Astrocyte of the hippocampus (primary cell): ENCODE measurements at places on chromosomes 4 and X.

DNA sequence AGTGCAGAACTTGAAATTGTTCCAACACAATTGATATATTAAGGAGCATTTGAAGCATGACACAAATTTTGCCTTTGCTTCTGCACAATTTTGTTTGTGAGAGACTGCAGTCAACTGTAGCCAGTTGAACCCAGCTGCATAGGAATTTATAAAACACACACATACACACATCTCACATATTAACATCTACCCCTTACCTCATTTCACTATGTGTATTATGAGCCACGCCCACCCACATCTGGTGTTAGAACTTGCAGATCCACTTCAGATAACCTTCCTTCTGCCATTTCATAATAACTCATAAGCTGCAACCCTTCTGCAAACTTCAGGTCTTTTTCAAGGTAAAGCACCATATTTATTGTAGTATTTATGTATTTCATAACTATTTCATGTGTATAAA, 188.1 kb upstream of the WDFY3 start:
- no peak for DNase-seq

DNA sequence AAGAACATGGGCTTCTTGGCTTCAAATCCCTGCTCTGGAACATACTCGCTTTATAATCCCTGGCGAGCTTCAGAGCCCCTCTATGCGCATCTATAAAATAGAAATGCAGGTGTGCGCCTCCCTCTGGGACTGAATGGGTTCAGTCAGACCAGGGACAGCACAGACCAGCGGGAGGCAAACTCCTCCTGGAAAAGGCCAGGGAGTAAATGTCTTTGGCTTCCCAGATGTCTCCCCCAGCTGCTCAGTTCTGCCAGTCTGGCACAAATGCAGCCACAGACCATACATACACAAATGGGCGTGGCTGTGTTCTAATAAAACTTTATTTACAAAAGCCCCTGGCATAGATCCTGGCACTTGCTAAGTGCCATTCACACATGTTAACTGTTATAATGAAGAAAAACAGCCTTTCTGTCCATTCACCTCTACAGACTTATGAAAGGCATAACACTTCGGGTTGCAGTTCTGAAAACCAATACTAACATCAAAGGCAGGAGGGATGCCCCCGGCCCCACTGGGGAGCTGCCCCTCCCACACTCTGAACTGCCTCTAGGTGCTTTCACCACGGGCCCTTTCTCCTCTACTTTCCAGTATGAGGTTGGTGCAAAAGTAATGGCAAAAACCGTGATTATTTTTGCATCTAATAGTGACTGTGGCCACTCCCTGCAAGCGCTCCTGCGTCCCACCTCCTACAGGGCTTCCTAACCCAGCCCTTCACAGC, 4.6 kb downstream of the JAKMIP1 start:
- no peak for DNase-seq

GRCh38 chrX:87661761-87662160, 144.2 kb downstream of the KLHL4 start:
- DNase-seq, result no peak

- no peak for DNase-seq
Observed at GRCh38 chr4:41006141-41006540, 208.2 kb downstream of the APBB2 start.

GRCh38 chr4:8412288-8412687, 28.2 kb downstream of the ACOX3 start:
- no peak for DNase-seq

GRCh38 chr4:101527188-101527587, 179.9 kb upstream of the PPP3CA start:
- DNase-seq, result no peak

- DNase-seq, result no peak
Observed at GRCh38 chr4:123599061-123599919, 202.7 kb downstream of the SPRY1 start.

DNA sequence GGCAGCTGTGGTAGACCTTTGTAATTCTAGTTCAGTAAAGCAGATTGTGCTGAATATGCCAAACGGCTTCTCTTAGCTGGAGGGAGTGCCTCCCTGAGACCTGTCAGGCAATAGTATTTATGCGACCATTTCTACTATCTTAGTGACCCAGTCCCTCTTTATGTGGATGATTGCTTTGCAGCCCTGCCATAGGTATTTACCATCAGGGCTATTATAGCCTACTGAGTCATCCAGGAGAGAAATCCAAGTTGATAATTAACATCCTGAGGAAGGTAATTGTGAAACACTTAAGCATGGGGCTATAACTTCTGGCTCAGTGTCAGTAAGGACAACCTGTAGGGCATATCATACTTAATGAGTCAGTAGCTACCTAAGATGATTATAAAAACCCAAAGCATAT, 103.9 kb upstream of the MAOA start:
- no peak for DNase-seq

- DNase-seq, result no peak
Observed at GRCh38 chrX:116213262-116213661, 42.7 kb downstream of the AGTR2 start.

GRCh38 chr4:185201977-185202962, 1.5 kb downstream of the CFAP97 start:
- peak; percentile 22 for DNase-seq

DNA sequence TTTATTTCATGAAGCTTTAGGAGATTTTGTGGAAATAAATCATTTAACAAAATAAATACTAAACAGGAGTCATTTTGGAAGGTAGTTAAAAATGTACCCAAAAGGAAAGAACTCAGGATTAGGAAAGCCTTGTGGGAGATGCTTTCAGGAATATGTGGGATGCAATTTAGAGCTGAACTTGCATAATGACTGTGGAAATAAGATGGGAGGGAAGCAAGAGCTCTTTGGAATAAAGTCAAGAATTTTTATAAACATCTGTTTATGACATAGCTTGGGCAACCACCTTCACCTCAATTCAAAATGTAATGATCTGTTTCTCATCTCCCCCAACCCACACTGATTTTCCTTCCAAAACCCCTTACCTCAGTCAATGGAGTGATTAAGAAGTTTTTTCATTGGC, 623.8 kb downstream of the FAT4 start:
- DNase-seq, result no peak

GRCh38 chr4:185893500-185893899, 81.5 kb upstream of the SORBS2 start:
- no peak for DNase-seq

- DNase-seq, result no peak
Observed at GRCh38 chr4:121510341-121510874, 129.6 kb upstream of the QRFPR start.

DNA sequence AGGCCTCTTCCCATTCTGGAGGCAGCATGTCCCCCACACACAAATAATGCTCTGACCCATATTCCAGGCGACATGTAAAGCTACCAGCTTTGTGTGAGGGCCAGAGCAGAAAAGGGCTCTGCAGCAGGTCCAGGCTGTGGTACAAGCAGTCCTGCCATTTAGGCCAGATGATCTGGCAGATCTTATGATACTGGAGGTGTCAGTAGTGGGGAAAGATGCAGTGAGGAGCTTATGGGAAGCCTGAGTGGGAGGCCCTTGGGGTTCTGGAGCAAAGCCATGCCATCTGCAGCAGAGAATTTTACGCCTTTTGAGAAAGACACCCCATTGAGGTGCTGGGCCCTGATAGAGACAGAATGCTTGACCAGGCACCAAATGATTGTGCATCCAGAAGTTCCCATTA, 7.7 kb downstream of the SYN1 start:
- DNase-seq, result no peak

DNA sequence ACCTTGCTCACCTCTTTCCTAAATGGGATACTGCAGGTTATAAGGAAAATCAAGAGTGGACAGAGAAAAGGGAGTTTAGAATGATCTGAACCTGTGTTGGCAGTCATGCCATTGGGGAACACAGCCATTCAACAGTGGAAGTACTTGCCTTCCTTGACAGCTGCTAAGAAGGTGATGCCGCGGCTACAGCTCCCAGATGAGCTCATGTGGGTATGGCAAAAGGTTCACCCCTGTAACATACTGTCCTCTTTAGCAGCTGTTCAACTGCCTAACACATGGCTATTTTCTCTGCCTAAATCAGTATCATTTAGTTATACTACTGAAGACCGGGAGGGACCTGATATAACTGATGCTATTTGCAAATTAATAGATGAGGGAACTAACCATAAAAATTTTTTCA, 76.8 kb downstream of the DCHS2 start:
- DNase-seq, result no peak

GRCh38 chr4:108783665-108784463, 21.0 kb upstream of the ETNPPL start:
- DNase-seq, result peak; percentile 13

GRCh38 chrX:53072418-53073114, 9.6 kb upstream of the TSPYL2 start:
- DNase-seq, result no peak

DNA sequence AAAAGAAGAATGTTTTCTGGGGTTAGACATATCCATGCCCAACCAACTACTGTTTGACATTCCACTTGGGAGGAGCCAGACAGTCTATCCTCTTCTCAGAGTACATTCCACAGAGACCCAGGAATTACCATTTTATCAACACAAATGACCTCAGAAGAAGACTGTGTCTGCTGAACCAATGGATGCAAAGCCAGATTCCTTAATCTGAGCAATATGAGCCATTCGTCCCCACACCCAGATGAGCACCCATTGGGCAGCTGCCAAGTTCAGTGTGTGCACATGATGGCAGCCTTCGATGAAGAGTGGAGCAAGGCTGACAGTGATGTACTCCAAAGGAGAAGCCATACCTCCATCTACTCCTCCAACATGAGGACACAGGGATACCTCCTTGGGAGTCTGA, 111.3 kb downstream of the ZNF674 start:
- peak; percentile 33 for DNase-seq

- peak; percentile 7 for DNase-seq
Observed at GRCh38 chrX:8783097-8783713, 18.0 kb downstream of the FAM9A start.

- no peak for DNase-seq
Observed at GRCh38 chr4:98203332-98204235, 57.6 kb upstream of the RAP1GDS1 start.

DNA sequence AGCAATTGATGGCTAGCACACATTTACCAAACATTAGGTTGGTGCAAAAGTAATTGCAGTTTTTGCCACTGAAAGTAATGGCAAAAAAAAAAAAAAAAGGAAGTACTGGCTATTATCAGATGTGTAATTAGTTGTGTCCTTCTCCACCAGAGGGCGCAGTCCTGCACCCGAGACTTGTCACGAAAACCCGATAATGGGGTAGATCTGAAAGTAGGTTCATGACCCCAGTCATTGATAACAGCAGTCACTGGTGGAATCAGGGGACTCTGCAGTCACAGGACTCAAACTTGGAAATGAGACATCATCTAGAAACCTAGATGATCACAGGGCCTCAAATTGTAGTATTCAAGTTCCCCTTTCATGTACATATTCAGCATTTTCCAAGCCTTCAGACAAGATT, 13.1 kb upstream of the ACOT9 start:
- peak; percentile 59 for DNase-seq

DNA sequence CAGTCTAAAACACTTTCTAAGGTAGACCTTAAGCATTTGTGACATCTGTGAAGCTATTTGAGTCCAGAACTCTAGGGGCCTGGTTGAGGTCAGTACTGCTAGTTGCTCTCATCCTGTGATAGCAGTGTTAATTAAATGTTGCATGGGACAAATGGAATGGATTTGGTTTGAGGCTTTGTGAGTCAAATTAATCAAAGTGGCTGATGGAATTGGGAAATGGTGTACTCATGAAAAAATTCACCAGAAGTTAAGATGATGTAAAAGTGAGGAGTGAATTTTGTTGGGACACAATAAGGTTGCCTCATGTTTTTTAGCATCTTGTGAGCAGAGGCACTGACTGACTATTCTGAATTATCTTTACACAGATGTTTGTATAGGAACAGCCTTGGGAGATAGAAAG, 99.2 kb upstream of the ARSJ start:
- peak; percentile 10 for DNase-seq

DNA sequence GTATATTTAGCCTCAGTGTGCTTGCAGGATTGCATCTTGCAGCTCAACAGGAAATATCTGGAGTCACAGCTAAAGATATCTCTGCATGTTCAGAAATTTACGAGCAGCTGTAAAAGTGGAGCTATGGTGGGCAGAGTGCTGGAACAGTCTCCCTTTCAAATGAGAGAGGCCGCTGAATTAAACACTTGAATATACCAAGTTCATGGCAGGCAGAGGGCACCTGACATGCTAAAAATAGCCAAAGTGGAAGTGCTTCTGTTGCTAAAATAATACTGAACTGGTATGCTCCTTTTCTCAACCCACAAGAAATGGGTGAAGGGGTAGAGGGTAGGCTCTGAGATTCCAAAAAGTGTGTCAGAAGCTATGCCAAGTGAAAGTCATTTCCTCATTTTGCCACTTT, 98.1 kb downstream of the MGST2 start:
- no peak for DNase-seq

- DNase-seq, result peak; percentile 80
Observed at GRCh38 chr4:137998666-137999429, 243.3 kb downstream of the SLC7A11 start.

- DNase-seq, result no peak
Observed at GRCh38 chrX:71147496-71148277, 3.0 kb downstream of the NLGN3 start.

DNA sequence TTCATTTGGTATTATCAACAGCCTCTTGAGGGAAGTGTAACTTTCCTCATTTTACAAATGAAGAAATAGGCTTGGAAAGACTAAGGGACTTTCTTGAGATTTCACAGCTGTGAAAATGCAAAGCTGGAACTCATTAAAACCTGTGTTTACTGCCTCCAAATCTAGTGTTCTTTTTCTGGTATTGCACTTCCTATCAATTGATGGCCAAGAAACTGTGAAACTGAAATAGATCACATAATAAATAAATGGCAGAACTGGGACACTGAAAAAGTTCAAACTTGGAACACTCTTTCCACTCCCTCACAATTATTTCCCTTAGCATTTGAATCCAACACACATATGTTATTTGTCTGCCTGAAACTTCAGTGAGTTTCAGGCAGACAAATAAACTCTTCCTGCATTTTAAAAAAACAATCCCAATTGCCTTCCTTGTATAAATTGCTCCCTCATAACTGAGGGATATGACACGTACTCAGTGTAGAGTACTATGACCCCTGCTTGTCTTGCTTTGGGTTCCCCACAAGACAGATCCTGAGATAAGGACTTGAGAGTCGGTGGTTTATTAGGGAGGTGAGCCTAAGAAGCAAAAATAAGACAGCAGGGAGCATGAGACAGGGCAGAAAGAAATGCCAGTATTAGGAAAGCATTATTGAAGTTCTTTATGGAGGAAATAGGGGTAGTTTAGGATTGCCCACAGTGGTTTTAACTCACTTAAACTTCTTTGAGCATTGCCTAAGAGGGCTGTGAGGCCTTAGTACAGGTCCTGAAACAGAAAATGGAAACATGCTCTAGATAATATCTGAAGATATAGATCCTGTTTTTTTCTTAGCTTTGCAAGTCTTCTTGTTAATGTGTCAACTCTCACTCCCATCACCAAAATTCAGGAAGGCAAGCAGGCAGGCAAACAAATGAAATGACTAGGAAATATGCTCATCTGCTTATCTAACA, 33.9 kb downstream of the RTL3 start:
- no peak for DNase-seq

GRCh38 chr4:6476893-6477292, 4.5 kb upstream of the PPP2R2C start:
- no peak for DNase-seq
